Vagina (tissue), 2 donors: ENCODE measurements at places on chromosomes 1 and 21.

DNA sequence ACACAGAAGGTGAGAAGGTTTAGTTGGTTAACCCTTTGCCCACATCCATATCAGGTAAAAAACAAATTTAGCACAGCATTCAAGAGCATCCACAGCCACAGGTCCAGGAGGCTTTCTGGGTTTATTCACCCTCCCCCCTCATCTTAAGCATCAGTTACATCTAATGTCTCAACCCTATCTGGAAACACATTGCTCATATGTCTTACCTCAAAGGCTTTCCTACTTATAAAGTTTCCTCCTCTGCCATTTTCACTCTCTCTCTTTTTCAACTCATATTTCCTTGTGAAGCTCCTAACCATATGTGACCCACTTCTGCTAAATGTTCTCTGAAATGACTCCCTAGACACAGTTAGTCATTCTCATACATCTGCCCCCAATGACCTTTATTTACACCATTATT lies 47.9 kb upstream of the RUNX1 start:
- no peak for DNase-seq

GRCh38 chr1:171654942-171655745 lies 2.7 kb upstream of the MYOC start:
- DNase-seq: no peak

DNA sequence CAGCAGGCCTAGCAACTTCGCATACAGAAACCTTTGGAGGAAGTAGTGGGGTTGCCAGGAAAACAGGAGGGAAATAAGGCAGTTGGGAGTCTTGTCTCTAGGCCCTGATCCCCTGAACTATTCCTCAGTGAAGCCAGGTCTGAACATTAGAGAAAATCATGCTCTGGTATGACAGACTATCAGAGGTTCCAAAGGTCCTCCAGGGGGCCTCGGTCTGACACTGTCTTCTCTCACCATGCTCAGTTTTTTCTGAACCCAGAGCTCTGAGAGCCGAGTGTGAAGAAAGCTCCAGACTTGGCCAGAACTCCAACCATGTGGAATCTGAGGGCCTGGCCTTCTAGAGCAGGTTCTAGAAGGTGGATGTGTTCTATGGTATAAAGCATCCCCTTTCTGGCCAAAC lies 4.0 kb downstream of the TOMM40L start:
- no peak for DNase-seq

GRCh38 chr21:35048706-35049617 lies at the start of gene RUNX1:
Gene RUNX1, minus strand, starts transcription at chr21:35049302.
- no peak for DNase-seq

GRCh38 chr1:211520641-211521040 lies 28.7 kb upstream of the RD3 start:
- no peak for DNase-seq

- no peak for DNase-seq
These were observed 56.1 kb downstream of the HIVEP3 start for GRCh38 chr1:41862384-41863221.

DNA sequence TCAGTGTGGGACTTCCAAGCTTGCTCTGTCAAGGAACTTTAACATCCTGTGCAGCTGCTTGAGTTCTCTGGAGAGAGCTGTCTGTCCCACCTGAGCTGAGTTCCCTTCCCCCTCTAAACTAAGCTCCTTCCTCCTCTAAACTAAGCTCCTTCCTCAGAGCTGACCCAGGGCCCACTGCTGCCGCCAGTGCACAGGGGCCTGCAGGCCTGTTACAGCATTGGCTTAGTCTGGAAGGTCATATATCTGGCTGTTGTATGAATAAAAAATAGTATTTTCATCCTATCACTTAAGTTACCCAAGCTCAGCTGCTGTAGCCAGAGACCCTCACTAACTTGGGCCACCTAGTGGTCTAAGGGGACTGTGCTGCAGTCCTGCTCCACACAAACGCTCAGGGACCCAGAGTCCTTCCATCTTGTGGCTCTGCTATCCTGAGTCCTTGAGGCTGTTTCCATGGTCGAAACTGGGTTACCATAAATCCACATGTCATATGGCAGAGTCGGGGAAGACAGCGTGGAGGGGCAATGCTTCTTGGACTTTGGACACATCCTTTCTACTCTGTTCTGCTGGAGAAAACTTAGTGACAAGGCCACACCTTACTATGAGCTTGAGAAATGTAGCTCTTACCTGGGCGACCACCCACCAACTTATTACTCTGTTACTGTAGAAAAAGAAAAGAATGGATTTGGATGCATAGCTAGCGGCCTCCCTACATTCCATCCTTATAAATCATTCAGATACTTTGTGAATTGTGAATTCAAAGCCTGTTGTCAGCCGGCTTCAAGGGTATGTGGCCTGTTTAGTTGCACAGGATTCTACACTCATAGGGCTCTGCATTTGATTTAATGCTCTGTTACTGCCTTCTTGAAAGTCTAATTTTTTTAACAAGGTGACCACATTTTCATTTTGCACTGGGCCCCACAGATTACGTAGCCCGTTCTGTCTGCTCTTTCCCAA lies 71.4 kb upstream of the GCLM start:
- DNase-seq: no peak

GRCh38 chr1:111225717-111226400 lies 1.7 kb upstream of the CHI3L2 start:
- DNase-seq: no peak

DNA sequence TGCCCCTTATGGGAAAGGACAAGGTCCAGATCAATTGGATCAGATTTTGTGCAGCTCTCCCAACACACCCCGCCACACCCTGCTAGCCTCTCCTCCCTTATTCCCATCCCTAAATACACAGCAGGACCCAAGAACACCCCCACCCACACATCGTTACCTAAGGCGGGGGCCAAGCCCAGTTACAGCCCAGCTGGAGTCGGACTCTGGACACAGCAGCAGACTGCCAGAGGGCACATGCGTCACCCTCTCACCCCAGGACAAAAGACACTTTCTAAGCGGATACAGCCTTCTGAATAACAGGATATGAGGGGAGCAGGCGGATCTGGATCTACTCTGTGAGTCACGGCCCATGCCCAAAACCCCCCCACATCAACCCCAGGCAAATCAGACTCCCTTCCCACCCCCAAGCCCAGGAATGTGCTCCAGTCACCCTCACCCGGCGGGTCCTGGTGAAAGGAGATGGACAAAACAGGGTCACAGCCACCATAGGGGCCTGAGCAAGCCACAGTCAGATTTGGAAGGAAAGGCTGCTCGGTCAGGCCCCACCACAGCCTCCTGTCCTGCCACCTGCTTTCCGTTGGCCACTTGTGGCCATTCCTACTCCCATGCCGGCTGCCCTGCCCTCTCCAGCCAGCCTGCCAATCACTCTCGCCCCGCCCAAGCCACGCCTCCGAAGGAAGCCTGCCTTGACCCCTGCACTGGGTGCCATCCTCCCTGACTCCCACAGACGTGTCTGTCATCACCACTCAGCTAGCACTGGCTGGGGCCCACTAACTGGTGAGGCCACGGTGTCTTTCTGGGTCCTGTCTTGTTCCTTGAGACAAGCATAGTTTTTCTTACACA lies 4.0 kb downstream of the S100A16 start:
- no peak for DNase-seq

DNA sequence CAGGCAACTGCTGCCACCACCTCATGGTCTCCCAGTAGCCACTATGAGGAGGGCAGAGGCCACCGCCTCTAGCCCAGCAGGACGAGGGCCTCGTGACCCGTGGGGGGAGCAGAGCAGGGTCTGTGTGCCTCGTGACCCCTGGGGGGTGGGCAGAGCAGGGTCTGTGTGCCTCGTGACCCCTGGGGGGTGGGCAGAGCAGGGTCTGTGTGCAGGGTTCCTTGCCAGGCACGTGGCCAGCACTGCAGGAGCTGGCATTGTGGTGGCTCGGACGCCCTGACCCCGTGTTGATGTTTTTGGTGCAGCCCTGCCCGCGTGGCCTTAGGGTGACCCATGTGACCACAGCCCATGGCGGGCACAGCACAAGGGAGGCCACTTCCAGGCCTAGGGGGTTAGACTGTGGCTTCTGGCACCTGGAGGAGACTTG lies 52.8 kb downstream of the SLX9 start:
- DNase-seq: no peak

- DNase-seq: no peak
These were observed 66.1 kb downstream of the ALG14 start for GRCh38 chr1:95006681-95007080.

GRCh38 chr1:212401042-212401441 lies 13.6 kb downstream of the PACC1 start:
- DNase-seq: no peak

DNA sequence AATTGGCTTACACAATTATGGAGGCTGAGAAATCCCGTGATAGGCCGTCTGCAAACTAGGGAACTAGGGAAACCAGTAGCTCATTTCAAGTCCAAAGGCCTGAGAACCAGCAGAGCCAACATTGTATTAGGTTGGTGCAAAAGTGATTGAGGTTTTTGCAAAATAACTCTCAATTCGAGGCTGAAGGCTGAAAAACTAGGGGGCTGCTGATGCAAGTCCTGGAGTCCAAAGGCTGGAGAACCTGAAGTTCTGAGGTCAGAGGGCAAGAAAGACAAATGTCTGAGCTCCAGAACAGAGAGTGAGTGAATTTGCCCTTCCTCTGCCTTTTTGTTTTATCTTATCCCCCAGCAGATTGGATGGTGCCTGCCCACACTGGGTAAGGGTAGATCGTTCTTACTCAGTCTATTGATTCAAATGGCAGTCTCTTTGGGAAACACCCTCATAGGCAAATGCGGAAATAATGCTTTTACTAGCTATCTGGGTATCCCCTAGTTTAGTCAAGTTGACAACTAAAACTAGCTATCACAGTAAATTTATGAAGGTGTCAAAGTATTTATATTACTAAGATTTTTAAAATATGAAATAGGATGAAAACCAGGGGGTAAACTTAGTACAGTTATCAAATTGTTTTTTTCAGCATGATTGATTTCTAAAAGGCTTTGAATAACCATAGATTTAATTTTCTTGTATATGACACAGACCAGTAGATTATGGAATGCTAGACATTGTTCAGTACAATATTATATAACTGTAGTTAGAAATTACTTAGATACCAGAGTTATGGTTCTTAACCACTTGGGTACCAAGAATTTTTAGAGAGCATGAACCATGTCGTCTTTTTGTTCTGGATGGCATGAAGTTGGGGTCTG lies 15.4 kb downstream of the RABGAP1L start:
- no peak for DNase-seq

- no peak for DNase-seq
These were observed 9.7 kb upstream of the SRP9 start for GRCh38 chr1:225767634-225768540.

GRCh38 chr1:238658763-238659162 lies 727.6 kb upstream of the CHRM3 start:
- no peak for DNase-seq

GRCh38 chr1:236642763-236643162 lies 38.4 kb upstream of the HEATR1 start:
- DNase-seq: no peak

GRCh38 chr1:4693331-4693730 lies 38.9 kb downstream of the AJAP1 start:
- DNase-seq: no peak

DNA sequence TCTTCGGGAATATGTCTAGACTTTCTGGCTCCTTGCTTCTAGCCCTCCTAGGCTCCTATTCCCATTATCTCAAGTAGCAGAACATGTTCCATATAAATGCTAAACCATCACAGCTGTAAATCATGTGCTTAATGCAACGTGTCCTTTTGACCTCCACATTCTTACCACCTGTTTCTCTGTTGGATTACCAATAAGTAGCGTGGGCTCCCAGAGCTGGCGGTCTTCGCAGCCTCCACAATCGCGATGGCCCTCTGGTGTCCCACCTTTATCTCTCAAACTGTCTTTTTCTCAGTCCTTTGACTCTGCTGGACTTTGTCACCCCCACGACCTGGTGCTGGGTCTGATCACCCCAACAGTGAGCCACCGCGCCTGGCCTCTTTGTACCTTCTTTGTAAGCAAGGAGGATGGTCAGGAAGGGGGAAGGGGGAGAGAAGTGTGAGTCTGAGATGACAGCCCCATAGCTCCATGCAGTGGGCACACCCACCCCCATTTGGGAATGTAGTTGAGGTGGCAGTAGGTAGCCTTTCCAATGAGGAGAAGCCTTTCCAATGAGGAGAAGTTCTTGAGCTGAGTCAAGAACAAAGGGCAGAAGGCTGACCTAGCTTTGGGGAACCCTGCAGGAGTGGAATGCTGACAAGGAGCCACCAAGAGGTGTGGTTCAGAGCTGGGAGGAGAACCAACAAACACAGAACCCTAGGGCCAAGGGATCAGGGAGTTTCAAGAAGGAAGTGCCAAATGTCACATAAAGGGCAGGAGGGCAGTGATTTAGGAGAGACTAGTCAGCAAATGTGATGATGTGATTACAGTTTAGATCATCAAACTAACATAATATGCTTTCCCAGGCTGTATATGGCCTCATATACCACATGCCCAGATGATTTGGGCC lies 14.2 kb downstream of the TRAF5 start:
- DNase-seq: peak; percentile 67

GRCh38 chr1:43388613-43389012 lies 987 bp downstream of the MED8 start:
- DNase-seq: no peak

GRCh38 chr1:84095308-84095707 lies 48.8 kb upstream of the PRKACB start:
- no peak for DNase-seq

- no peak for DNase-seq
These were observed 10.1 kb upstream of the ADORA3 start for GRCh38 chr1:111513410-111514020.

DNA sequence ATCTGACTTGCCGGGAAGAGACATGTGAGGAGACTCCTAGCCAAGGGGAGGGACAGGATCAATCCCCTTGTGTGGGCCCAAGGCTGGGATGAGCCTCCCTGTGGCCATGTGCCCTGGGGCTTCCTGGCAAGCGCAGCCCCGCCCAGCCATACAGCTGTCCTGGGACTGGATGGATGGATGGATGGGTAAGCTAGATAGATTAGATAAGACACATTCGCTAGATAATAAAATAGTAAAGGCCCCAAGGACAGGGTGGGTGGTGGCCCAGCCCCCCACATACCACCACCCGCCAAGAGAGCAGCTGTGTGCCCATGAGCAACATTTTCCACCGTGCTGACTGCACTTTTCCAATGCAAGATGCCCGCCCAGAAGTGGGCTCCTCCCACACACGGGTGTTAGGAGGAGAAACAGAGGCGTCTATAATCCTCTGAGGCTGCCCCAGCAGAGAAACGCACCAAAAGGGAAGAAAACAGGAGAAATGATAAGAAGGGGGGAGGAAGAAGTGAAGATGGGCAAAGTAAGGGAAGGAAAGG lies 25.1 kb downstream of the ZBTB17 start:
- no peak for DNase-seq

- DNase-seq: no peak
These were observed 169.8 kb downstream of the C1orf21 start for GRCh38 chr1:184556665-184557064.

DNA sequence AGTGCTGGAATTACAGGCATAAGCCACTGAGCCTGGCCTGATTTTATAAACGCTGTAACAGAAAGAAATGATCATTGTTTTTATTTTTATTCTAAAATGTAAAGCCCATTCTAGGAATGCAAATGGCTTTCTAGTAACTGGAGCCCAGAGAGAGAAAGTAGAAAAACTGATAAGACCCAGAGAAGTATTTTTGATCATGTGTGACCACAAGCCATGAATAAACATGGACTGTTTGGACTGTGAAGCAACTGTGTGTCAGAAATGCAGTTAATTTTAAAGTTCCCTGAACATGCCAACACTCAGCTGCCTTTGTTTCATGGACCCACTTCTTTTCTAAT lies 39.7 kb downstream of the EIF2B3 start:
- no peak for DNase-seq

- DNase-seq: no peak
These were observed 114.5 kb downstream of the KIAA0319L start for GRCh38 chr1:35442734-35443133.
